Caki2 (cell line): ENCODE measurements at places on chromosomes 7 and 10.

- no peak for DNase-seq
Measured at GRCh38 chr7:149547126-149547525, 49.5 kb upstream of the ZNF746 start.

DNA sequence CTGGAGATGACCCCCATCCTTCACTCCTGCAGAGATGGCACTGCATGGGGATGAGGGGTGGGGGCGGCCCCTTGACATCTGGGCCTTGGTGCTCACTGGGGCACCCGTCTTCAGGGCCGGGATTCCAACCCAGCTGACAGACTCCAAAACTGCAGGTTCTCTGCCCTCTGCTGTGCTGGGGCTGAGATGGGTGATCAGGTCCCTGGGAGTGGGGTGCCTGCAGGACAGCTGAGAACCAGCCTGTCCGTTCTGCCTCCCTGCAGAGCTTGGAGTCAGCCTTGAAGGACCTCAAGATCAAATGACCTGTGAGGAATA, 14.3 kb downstream of the PDAP1 start:
- no peak for DNase-seq

GRCh38 chr10:80260295-80261243, 28.9 kb downstream of the MAT1A start:
- DNase-seq, result peak; percentile 14

GRCh38 chr7:149680331-149681025, 92.9 kb downstream of the ZNF467 start:
- DNase-seq, result no peak

DNA sequence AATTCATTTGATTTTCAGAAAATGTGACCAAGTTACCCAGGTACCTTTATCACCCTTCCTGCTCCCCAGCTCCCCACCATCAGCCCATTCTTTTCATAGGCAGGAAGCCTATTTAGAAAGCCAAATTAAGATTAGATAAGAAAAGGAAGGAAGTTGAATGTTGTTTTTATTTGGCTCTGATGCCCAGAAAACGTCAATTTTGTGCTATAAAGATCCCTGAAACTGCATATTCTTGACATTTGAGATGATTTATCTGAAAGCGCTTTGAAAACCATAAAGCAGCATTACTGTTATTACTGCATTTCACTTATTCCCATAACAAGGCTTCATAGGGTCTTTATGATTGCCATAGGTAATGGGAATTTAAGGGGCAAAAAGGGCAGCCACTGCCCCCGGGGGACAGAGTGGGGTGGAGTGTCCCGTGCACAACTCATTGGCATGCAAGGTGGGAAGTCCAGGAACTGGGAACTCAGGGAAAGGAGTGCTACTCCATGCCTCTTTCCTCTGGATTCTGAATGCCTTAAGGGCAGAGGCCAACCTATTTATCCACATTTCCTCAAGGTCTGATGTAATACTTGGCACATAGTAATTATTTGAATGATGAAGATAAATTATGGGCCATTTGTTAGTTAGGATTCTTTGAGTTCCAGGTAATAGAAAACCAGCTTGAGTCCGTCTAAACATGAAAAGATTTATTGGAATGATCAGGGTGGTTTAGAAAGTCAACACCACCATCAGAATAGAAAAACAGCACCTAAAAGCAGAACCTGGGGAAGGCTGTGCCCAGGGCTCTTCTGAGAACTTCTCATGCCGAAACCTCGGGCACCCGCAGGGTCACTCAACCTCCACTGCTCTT, 100.6 kb upstream of the ELMO1 start:
- no peak for DNase-seq

DNA sequence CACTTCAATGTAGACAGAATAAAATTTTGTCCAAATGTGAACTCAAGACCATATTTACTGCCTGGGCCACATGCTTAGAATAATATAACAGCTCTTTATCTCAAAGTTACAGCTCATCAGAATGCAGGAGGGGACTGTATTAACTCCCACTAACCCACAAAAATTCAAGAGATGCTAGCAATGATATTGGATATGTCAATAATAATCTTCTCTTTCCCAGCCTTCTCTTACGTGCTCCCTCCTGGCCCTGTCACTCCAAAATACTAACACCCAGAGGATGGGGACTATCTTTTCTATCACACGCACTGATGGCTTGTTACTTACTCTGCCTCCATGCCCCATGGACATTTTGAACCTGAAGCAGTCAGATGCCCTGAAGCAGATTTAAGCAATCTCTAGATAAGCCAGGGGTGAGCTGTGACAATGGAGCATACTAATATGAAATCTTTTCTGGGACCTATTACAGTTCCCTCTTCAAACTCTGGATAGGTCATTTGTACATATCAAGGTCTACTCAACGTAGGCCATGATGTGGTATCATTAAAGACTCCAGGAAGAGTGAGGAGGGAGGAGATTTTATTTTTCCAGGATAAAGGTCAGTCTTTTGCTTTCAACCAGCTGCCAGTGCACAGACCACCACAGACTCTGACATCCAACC, 803.0 kb downstream of the GRM8 start:
- no peak for DNase-seq

- DNase-seq, result no peak
Measured at GRCh38 chr7:28956608-28957063, 1.5 kb downstream of the TRIL start.

- no peak for DNase-seq
Measured at GRCh38 chr10:60722623-60723022, 55.7 kb upstream of the CDK1 start.

GRCh38 chr10:124417895-124418725, 613 bp downstream of the OAT start:
- DNase-seq, result peak; percentile 61

- DNase-seq, result no peak
Measured at GRCh38 chr7:137203351-137203750, 140.2 kb downstream of the PTN start.
